Large intestine (tissue), 12 donors: ENCODE measurements at places on chromosomes 16 and 17.

GRCh38 chr17:9725575-9725974, 65.8 kb downstream of the DHRS7C start:
- no peaks in the 10 kb centered on the region for H3K4me1 ChIP-seq
- no peak for DNase-seq
- H3K27ac ChIP-seq, result no peak overlapping the region
- H3K36me3 ChIP-seq, result peaks cover 8% of the 10 kb centered on the region
- no peaks in the 10 kb centered on the region for H3K27me3 ChIP-seq

DNA sequence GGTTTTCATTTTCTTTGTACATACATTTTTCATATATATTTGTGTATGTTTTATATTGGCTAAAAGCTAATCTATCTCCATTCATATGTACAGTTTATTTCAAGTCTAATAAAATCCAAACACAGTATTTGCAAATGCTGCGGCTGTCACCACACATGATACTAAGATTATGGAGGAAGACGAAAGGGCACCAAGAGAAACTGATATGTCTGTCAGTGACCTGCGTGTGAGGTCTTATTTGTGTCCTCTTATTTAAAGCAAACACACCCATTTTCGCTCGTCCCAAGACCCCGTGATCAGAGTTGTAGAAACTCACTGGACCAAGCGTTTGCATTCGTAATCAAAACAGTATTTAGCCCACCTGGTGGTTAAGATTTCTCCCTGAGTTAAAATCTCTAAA, 8.2 kb downstream of the MLYCD start:
- H3K4me3 ChIP-seq, result no peak overlapping the region
- H3K27ac ChIP-seq, result no peak overlapping the region
- no peaks in the 10 kb centered on the region for H3K27me3 ChIP-seq
- no peak for DNase-seq

GRCh38 chr16:11735787-11736186, 6.9 kb downstream of the TXNDC11 start:
- H3K4me1 ChIP-seq, result peaks cover 4% of the 10 kb centered on the region
- no peak overlapping the region for H3K27ac ChIP-seq
- H3K36me3 ChIP-seq, result peaks cover 61% of the 10 kb centered on the region
- H3K4me3 ChIP-seq, result no peak overlapping the region
- no peak for DNase-seq
- H3K27me3 ChIP-seq, result no peaks in the 10 kb centered on the region

DNA sequence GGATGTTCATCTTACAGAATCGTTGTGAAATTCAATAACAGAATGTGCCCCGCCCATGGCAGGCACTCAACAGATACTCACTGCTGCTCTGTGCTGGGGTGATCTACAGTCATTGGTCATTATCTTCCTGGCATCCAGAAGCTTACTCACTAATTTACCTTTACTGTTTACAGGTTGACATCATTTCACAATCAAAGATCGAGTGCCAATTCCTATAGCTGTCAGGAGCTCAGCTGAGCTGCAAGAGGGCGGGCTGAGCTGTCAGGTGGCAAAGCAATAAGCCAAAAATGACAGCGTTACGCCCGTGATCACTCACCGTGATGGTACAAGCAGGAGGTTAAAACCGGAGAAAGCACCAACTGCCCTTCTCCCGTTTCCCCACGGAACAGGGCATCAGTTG, 51.2 kb downstream of the LITAF start:
- H3K4me3 ChIP-seq, result no peak overlapping the region
- H3K27me3 ChIP-seq, result no peaks in the 10 kb centered on the region
- H3K4me1 ChIP-seq, result no peaks in the 10 kb centered on the region

DNA sequence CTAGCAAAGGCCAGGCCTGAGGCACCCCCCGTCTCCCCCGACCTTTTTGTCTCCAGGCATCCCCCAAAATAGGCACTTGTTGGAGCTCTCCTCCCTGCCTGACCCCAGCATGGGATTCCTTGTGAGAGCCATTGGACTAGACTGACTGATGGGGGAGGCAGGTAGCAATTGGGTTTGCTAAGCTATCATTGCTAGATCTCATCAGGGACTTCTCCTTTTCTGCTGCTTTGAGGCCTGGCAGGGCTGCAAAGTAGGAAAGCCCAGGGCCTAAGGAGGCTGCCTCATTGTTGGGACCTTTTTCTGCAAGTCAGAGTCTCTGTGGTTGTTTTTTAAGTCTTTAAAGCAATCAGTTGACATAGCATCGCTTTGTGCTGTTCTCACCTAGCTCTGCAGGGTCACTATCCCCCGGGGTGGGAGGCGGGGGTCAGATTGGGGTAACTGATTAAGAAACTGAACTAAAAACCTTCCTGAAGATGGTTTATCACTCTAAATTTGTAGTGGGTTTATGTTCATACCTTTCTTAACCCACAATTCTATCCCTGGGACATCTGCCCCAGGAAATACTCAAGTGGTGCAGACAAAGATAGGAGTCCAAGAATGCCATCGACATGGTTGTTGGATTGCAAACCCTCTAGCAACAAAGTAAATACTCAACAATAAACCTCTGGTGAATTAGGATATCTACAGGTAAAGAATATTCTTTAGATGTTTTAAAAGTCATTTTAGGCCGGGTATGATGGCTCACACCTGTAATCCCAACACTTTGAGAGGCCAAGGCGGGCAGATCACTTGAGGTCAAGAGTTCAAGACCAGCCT, 28.0 kb downstream of the LLGL2 start:
- no peak overlapping the region for H3K4me3 ChIP-seq
- H3K36me3 ChIP-seq, result peaks cover 30% of the 10 kb centered on the region
- peak overlapping the region; percentile 34 for H3K27ac ChIP-seq

DNA sequence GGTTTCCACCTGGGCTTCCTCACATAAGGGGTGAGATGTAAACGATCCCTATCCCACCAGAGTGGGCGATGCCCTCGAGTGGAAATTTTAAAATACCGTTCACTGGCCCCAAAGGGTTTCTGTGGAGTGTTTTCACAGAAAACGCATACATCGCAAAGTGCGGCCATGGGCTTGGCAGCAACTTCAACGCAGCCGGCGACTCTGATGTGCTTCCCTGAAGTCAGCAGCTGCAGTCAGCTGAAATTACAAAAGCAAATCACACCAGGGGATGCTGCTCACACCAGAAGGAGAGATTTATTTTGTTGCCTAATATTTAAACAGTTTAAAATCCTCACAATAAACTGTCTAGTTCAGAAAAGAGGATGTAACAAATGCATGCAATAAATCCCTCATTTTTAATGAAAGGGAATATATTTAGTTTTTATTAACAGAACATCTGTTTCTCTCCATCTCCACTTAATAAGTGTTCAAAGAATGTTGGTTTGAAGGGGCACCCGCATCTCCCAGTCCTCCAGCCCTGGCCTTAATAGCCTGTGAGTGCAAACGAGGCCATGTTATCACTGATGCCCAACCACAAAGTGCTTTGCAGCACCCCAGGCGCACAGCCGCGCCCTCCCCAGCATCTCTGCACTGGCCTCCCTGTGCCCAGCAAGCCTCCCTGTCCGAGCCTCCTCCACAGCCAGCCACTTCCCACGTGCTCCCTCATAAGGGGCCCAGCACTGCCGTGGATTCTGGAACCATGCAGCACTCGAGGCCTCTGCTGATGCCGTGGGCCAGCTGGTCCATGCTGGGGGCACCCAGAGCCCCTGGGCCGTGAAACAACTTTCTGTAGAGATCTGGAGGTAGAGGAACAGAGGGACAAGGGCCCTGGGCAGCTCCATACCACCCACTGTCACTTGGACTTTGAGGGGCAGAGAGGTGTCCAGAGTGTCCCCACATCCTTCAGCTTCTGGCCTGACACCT, 17.3 kb upstream of the XYLT2 start:
- peaks cover 9% of the 10 kb centered on the region for H3K27me3 ChIP-seq
- DNase-seq, result no peak
- no peak overlapping the region for H3K27ac ChIP-seq
- no peaks in the 10 kb centered on the region for H3K36me3 ChIP-seq

DNA sequence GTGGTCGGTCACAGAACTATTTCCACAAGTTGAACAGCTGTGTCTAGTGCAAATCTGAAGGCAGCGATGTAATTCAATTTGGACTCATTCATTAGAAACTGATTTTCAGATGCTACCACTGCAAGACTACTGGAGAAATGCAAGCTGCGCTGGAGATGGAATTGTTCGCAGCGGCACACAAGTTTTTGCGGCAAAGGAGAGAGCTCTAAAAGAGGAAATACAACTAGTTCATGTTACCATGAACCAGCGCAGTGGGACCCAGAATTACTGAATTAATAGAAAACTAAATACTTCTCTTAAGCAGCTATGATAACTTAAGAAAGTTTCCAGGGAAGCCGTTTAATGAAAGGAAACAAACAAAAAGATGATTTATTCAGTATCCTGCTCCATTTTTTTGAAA, 1.9 kb downstream of the CREBBP start:
- no peak for DNase-seq
- H3K27me3 ChIP-seq, result no peaks in the 10 kb centered on the region
- peaks cover 26% of the 10 kb centered on the region for H3K4me1 ChIP-seq
- H3K27ac ChIP-seq, result no peak overlapping the region

GRCh38 chr17:50414808-50415207, 11.2 kb upstream of the ACSF2 start:
- no peak for DNase-seq
- H3K4me1 ChIP-seq, result peaks cover 3% of the 10 kb centered on the region
- H3K36me3 ChIP-seq, result no peaks in the 10 kb centered on the region
- no peak overlapping the region for H3K4me3 ChIP-seq

DNA sequence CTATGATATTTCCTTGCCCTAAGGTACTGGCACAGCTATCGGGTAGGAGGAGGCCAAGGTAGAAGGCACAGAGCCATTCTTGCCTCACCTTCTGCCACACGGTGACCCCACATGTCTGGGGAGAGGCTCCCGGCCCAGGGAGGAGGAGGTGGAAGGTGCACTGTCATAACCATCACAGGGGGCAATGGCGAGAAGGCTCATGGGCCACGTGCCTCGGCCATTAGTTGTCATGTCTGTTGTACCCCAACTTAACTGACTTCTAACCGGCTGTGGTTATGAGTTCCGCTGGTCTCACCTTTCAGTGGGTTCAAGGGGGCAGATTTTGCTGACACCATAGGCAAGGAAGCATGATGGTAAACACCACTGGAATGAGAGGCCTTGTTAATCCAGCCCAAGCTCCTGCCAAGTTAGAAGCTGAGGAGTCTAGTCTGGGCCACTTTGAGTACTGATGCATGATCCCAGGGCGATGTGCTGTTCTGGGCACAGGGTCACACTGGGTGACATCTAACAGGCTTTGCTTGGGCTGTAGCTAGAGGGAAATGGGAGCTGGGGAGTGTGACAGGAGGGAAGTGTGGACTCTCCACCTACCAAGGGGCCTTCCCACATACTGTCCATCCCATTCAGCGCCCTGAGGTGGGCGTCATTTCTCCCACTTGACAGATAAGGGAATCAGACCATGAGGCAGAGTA, 39.6 kb downstream of the HLF start:
- H3K4me3 ChIP-seq, result no peak overlapping the region
- H3K36me3 ChIP-seq, result no peaks in the 10 kb centered on the region
- no peaks in the 10 kb centered on the region for H3K4me1 ChIP-seq

DNA sequence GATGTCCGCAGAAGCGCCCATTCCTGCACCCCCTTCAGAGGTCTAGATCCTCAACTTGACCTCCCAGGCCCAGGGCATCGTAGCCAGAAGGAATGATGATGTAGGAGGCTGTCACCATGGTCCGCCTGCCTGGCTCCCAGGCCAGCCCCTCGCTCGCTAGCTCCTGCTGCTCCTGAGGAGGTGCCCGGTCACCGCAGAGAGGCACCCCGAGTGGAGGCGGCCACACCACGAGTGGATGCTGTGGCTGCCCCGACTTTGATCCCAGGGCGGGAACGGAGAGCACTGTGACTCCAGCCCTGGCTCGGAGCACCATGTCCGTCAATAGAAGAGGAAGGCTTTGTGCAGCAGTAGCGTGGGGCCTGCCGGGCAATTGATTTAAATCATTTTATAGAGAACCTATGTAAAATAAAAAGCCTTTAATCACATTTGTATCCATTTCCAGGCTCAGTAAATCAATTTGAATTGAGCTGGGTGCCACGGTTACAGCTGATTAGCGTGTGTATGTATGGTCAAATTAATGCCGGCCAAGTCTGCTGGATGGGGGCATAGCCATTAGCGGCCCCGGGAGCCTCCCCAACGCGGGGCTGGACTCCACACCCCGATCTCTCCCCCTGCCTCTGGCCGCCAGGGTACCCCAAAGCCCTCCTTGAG, 122.6 kb upstream of the GSE1 start:
- no peaks in the 10 kb centered on the region for H3K27me3 ChIP-seq
- no peak overlapping the region for H3K4me3 ChIP-seq
- H3K4me1 ChIP-seq, result peaks cover 11% of the 10 kb centered on the region
- no peak overlapping the region for H3K27ac ChIP-seq
- DNase-seq, result no peak
- peaks cover 3% of the 10 kb centered on the region for H3K36me3 ChIP-seq

DNA sequence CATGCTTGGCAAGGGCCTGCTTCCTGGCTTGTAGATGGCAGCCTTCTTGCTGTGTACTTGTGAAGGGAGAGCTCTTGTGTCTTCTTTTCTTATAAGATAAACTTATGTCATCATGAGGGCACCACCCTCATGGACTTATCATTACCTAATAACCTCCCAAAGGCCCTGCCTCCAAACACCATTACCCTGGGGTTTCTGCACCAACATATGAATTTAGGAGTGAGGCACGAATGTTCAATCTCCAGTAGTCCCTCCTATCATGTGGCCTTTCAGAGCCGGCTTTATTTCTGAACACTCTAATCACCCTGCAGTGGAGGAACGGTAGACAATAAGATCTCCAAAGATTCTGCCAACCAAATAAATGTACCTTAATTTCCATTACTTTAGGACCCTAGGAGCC, 144.3 kb downstream of the ABCC12 start:
- H3K27ac ChIP-seq, result no peak overlapping the region
- H3K4me3 ChIP-seq, result no peak overlapping the region

DNA sequence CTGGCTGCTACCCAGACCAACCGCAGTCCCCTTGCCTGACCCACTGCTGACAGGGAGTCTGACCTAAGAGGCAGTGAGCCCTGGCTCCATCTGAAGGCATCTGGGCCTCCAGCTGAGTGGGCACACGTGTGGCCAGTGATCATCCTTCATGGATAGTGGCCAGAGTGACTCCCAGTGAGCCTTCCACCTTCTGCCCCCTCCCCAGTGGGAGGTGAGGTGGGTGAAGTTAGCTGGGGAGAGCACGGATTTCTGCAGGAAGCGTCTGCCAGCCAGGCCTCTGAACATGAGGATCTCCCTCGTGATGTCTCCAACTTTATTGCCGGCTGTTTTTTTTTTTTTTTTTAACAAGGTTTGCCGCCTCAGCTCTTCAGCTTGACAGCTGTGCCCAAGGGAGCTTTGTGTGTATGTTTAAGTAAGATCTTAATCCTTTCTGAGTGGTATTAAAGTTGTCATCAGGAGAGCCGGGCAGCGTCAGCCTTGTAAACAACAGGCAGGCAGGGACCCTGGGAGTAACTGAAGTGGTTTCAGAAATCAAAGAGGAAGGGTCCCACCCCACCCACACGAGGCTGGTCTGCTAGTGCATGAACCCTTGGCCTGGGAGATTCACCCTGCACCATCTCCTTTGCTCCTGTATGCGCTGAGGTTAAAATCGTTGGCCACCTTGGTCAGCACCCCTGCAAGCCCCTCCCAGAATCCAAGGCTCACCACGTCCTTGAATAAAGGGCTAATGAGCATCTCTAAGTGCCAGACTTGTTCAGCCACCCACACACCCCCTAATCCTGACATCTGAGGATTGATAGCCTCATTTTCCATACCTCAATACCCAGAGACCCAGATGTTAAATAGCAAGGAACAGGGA, 33.3 kb downstream of the RHBDL3 start:
- H3K36me3 ChIP-seq, result no peaks in the 10 kb centered on the region
- no peaks in the 10 kb centered on the region for H3K4me1 ChIP-seq
- H3K4me3 ChIP-seq, result no peak overlapping the region

GRCh38 chr16:16997349-16997748, 473.4 kb downstream of the XYLT1 start:
- H3K4me1 ChIP-seq, result no peaks in the 10 kb centered on the region
- H3K36me3 ChIP-seq, result no peaks in the 10 kb centered on the region
- no peak for DNase-seq

- H3K27me3 ChIP-seq, result no peaks in the 10 kb centered on the region
- H3K4me1 ChIP-seq, result no peaks in the 10 kb centered on the region
- DNase-seq, result no peak
Observed at GRCh38 chr17:5902181-5903140, 167.7 kb upstream of the WSCD1 start.
